ENCODE measurements at places on chromosomes 11 and 22. TPM values are rescaled to one million over a fixed set of nuclear protein-coding genes. Genes with fewer than 3 reads are reported as not detected.

GRCh38 chr11:46064221-46064620 is 57.0 kb downstream of the PHF21A start:
- DNase-seq: no peak

GRCh38 chr11:126840201-126840886 is 160.2 kb downstream of the KIRREL3 start:
- no peak for DNase-seq

- DNase-seq: no peak
Observed at GRCh38 chr22:46112405-46112804, 37.9 kb upstream of the PPARA start.

DNA sequence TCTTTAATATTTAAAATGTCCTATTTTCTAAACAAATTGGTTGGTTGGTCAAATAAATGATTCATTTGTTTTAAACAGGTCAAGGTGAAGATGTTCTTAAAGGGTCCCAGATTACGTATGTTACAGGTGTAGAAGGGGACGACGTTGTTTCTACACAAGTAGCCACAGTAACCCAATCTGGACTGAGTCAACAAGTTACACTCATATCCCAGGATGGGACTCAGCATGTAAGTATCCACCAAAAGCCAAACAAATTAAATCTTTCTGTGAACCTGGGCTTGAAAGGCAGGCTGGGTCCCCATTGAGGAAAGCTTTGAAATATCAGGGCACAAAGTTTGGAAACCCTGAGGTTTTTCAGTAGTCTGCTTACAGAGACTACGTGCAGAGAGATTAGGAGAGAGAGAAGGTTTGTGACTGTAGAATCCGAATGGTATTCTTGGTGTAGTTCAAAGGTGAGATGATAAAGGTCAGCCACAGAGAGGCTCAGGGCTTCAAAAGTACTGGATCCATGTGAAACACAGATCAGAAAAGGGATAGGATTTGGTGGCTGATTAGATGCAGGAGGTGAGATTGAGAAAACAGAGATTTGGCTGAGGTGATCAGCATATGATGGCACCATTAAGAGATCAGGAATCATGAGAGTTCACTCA is 51.7 kb downstream of the ZNF143 start:
- no peak for DNase-seq

DNA sequence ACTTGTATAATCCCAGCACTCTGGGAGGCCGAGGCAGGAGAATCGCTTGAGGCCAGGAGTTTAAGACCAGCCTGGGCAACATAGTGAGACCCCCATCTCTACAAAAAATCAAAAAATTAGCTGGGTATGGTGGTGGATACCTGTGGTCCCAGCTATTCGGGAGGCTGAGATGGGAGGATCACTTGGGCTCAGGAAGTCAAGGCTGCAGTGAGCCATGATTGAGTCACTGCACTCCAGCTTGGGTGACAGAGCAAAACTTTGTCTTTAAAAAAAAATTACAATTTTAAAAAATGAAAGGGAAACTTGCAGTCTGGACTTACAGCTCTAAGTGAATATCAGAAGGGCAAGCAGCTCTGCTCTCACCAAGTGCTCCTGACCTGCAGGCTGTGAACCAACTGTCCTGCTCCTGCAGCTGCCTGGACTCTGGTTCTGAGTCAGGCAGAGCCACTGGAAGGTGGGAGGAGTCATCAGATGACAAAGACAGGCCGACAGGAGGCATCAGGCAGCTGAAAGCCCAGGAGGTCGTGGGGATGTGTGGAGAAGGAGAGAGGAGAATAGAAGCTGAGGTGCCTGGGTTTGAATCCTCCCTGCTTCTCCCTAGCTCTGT is 9.6 kb downstream of the SMTNL1 start:
- no peak for DNase-seq

GRCh38 chr11:126348806-126349582 is 6.5 kb upstream of the ST3GAL4 start:
- no peak for DNase-seq

- no peak for DNase-seq
Observed at GRCh38 chr11:65085446-65085845, 1.4 kb downstream of the ZFPL1 start.

GRCh38 chr11:47592970-47593369 is 1.2 kb downstream of the C1QTNF4 start:
- DNase-seq: no peak

- no peak for DNase-seq
Observed at GRCh38 chr11:100855466-100856067, 168.5 kb downstream of the ARHGAP42 start.

DNA sequence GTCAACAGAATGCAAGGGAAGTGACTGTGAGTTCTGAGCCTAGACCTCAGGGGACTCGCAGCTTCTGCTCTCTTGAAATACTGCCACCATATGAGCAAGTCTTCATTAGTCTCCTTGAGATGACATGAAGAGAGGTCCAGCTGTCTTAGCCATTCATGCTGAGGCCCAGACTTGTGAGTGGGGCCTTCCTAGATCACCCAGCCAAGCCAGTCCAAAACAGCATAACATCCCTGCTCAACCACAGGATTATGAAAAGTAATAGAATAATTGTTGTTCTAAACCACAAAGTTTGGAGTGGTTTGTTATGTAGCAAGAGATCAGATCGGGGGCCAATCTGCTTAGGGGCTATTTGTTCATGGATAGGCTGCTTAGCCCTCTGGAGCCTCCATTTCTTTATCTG is 54.9 kb upstream of the HTATIP2 start:
- DNase-seq: no peak

- no peak for DNase-seq
Observed at GRCh38 chr22:21032037-21032867, at the start of gene SLC7A4. Gene SLC7A4, minus strand, starts transcription at chr22:21032561. Its CDS starts 749 bp downstream, at chr22:21031812.

- DNase-seq: no peak
Observed at GRCh38 chr11:92329646-92330045, 105.0 kb downstream of the FAT3 start.

DNA sequence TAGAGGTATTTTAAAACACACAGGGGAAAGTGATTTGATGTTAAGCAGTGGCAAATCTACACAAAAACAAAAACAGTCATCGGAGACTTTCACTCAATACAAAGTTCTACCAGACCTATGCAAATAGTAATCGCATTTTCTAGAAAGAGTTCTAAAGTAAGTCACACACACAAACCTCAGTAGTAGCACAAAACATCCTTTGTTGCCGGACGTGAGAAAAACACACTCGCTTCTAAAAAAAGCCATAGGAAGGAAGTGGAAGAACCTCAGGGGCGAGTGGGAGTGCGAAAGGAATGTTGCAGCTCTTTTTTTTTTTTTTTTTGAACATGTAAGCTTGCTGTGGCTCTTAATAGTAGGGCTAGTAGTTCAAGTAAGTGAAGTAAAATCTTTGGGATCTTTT is 88.9 kb downstream of the MAML2 start:
- DNase-seq: no peak

- no peak for DNase-seq
Observed at GRCh38 chr11:67408437-67409200, 4.7 kb downstream of the TBC1D10C start.

- no peak for DNase-seq
Observed at GRCh38 chr11:72591785-72592502, 82.3 kb downstream of the PDE2A start.

DNA sequence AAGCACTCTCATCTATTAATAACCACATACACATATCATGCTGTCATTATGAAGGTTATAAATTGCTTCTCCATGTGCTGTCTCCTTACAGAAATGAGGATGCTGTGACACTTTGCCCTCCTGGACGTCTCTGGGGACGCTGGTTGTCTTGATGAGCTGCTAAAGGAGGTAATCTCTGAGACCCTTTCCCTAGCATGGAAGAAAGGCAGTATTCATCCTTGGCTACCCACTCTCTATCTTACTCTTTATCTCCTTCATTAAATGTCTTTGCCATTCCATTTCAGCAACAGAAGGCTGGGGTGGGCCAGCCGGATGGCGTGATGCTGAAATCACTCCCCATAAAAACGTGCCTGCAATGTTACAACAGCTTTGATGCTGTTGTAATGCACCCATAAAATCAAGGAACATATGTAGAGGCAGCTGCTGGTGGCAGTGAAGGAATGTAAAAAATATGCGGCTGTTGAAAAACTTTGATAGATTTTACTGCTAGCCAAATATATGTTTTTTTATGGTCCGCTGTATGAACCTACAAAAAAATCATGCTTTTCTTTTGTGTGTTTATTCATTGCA is 715.1 kb upstream of the API5 start:
- no peak for DNase-seq

Gene CCDC157
- 1.6 TPM for polyA plus RNA-seq

Gene ART1
- polyA plus RNA-seq: not detected

Gene TUBA8
- polyA plus RNA-seq: 3.0 TPM

Gene HTR3B
- not detected for polyA plus RNA-seq

Gene ALDH3B2
- not detected for polyA plus RNA-seq

Gene KRTAP5-7
- polyA plus RNA-seq: not detected

Gene DCHS1
- polyA plus RNA-seq: 8.7 TPM

Measured in AG04450 (cell line).